Left colon (tissue), 2 donors: ENCODE measurements at places on chromosomes 16 and 17.
A peak's percentile ranks its signal among the peaks of the same experiment; 100 is the strongest.

- no peak for DNase-seq
Measured at GRCh38 chr17:69141431-69142174, at the start of gene ABCA6. ABCA6 (minus strand) TSS chr17:69141895; CDS start chr17:69140703, 1,192 bp downstream.

GRCh38 chr17:61511480-61512182 is 59.4 kb downstream of the TBX4 start:
- DNase-seq = no peak

DNA sequence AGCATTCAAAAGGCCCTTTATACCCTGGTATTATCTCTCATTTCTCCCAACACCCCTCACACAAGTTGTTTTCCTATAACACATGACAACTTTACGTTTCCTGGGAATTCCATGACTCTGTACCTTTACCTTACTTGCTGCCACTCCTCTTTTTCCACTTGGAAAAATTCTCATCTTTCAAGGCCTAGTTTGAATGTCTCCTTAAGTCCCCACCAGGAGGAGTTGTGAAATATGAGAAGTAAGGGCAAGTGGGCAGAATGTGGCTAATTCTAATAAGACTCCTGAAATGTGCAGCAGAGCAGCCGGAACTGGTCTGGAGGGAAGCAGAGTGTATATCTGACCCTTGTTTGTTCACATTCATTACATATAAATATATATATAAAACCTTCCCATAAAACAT is 39.7 kb downstream of the BRCA1 start:
- DNase-seq = no peak

GRCh38 chr16:31618130-31618529 is 90.4 kb downstream of the AHSP start:
- DNase-seq = no peak

DNA sequence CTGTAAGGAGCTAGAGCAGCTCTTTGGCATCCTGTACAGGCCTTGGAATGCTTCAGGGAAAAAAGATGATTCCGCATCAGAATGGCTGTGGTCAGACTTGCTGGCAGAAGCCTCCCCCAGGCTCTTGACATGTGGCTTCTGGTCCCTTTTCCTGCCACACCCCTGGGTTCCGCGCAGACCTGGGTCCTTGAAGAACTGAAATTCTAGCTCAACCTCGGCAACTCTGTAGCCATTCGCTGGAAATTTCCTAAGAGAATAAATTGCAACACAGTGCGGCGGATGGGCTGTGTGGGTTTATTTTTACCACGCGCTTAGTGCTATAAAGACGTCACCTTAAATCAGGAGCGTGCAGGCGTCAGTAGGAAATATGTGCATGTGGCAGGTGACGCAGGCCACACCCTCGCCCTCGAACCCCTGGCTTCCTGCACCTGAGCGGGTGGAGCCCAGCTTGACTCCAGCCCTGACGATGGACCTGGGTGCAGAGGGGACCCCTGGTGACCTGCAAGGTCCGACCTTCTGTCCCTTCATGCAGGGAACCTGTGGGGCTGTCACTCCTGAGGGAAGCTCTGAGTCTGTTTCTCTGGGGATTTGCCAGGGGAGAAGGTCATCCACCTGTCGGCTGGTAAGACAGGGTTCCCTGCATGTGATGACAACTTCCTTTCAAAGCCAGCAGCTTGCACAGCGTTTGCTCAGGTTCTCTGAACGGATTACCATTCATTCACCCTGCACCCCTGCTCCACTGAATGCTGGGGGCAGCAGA is 46.3 kb downstream of the METRNL start:
- peak; percentile 52 for DNase-seq
